ENCODE measurements at places on chromosomes 2 and 18.

- no peak for DNase-seq
These were observed 18.3 kb upstream of the GFPT1 start for GRCh38 chr2:69405306-69405705.

DNA sequence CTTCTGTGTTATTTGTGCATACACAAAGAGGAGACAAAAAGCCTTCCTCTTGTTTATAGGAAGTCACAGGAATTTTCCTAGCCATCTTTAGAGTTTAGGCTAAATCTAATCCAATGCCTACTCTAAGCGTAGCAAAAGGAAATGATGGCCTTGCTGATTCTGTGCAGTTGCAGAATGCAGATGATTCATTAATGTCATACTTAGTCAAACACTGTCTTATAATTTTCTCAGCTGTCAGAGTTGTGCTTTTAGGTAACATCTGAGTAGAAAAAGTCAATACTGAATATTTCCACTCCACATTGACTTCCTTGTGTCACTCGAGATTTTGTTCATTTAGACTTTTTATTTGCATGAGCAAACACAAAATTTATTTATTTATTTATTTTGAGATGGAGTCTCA is 157.9 kb upstream of the FOSL2 start:
- no peak for DNase-seq

DNA sequence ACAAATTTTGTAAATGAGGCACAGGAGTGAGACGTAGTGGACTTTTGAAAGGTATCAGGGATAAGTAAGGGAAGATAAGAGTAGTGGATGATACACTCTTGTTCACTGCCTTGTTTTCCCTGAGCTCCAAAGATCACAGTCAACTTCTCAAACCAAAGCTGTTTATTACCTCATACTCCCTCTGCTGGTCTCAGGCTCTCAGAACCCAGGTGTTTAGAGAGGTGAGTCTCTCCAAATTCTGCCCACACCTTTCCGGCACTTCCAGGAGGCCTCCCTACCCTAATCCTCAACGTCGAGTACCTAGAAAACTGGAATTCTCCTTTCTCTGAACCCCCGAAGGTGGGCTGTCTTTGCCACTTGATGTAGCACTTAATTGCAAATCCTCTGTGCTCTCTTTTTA is 621.1 kb downstream of the BCL11A start:
- DNase-seq = no peak

DNA sequence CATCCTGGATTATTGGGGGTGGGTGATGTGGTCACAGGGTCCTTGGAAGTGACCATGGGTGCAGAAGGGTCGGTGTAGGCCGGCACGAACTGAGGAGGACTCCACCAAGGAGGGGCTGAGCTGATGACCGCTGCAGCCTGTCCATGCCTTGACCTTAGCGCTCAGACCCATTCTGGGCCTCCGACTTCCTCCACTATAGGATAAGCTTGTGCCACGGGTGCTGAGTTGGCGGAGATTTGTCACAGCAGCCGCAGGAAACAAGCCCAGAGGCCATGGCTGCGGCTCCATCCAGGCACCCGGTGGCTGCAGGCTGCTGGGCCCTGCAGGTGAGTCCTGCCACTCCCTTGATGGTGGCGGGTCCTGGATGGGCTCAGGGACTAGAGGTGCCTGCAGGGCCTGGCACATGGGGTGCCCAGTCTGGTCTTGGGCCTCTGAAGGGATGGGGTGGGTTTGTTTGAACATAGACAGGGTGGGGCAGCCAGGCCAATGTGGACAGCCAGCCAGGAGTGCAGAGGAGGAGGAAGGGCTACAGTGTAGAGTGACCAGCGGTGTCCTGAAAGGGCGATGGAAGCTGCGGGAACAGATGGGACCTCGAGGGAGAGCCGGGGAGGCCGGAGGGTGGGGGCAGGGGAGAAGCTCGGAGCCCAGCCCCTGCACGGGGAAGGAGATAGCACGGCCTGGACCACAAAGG is 84.8 kb downstream of the SEPTIN10 start:
- DNase-seq = no peak

DNA sequence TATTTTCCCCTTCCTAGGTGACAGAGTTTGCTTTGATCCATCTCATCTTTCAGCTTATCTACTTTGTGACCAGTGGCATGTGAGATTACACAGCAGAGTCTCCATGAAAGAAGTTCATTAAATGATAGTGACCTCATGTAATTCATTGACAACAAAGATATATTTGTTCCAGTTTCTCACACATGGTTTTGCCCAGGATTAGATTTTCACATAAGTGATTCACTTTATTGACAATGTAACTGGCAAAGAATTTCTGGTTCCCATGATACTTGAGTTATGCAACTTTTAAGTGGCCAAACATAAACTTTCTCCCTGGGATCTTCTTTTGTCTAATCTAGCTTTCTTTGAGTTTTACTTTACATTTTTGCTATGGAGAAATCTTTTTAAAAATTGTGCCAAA is 50.0 kb downstream of the MC4R start:
- DNase-seq = no peak

DNA sequence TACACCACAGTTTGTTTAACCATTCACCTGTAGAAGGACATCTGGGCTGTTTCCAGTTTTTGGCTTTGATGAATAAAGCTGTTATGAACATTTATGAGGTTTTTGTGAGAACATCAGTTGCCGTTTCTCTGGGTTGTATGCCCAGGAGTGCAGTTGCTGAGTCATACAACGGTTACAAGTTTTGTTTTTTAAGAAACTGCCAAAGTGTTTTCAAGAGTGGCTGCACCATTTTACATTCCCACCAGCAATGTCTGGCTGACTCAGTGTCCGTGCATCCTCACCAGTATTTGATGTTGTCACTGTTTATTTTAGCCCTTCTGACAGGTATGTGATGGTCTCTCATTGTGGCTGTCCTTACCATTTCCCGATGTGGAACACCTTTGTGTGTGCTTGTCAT is 48.0 kb upstream of the GPR17 start:
- DNase-seq = no peak

- DNase-seq = no peak
These were observed 257.7 kb downstream of the ANAPC1 start for GRCh38 chr2:111626037-111626864.

DNA sequence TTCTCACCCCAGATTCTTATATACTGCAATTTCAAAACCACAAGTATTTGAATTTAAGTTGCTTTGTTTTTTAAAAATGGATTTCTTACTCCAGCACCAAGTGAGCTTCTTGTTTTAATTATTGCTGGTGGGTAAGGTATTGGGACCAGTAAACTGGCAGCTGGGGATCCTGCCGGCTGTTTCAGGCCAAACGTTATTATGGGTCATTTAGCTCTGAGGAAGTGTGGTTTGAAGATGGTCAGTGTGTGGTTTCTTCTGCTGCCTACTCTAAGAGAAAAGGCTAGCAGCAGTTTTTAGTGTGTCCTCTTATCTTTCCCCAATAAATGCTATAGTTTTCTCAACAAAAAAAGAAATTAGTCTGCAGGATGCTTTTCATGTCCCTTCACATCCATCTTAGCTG is 30.6 kb downstream of the CFAP221 start:
- no peak for DNase-seq

GRCh38 chr2:69720404-69720803 is 21.5 kb upstream of the ANXA4 start:
- no peak for DNase-seq

GRCh38 chr2:105749583-105750400 is 5.1 kb downstream of the NCK2 start:
- no peak for DNase-seq

- peak; percentile 82 for DNase-seq
These were observed at the start of gene GALNT3 for GRCh38 chr2:165793779-165794535. GALNT3 (minus strand) TSS chr2:165794247; CDS start chr2:165770700, 23,547 bp downstream.

GRCh38 chr18:51656249-51656648 is 458.8 kb upstream of the MEX3C start:
- no peak for DNase-seq

GRCh38 chr18:49061239-49061990 is 110.7 kb upstream of the SMAD7 start:
- no peak for DNase-seq

GRCh38 chr18:30684825-30685481 is 357.6 kb downstream of the DSC3 start:
- DNase-seq = no peak

- no peak for DNase-seq
These were observed 31.6 kb downstream of the KCNK3 start for GRCh38 chr2:26723991-26724750.

- no peak for DNase-seq
These were observed 60.7 kb downstream of the USP34 start for GRCh38 chr2:61410185-61410584.

- DNase-seq = no peak
These were observed 383.7 kb downstream of the XIRP2 start for GRCh38 chr2:167271932-167272331.

GRCh38 chr2:237723602-237724001 is 75.0 kb upstream of the RBM44 start:
- DNase-seq = no peak

- no peak for DNase-seq
These were observed 532.5 kb upstream of the SLC39A10 start for GRCh38 chr2:195124391-195125079.

- no peak for DNase-seq
These were observed 169.4 kb downstream of the SMAD7 start for GRCh38 chr18:48781163-48781987.

DNA sequence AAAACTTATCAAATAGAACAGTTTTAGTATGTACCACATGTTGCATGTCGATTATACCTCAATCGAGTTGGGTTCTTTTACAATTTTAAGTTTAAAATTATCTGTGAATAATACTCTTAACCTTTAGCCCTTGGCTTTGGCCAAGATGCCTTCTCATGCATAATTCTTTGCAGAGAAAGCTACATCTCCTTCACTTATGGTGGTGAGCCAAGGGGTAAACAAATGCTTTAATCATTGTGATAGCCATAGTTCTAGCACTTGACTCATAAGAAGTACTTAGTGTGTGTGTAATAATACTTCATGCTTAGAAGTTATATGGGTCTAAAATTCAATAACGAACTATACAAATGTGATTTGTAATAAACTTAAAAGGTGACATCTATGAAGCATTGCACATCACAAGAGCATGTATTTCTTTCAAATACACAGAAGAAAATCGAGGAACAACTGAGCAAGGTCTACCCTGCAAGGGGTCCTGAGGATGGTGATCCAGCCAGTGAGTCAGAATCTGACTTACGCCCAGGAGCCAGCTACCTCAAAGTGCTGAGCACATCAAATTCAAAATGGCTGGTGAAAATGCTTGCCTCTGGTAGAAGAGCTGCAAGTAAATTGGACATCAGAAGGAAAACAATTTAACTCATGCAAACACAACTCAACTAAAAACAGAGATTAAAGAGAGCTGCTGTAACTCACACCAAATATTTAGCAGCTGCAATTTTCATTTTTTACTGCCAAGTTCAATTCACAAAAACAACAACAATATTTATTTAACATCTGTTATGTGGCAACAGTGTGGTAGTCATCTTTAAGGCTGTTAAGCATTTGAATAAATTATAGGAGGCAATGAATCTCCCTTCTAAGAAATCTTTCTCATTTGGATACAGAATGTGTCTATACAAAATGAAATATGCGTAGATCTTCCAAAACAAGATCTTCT is 23.8 kb upstream of the TTC39C start:
- DNase-seq = no peak

DNA sequence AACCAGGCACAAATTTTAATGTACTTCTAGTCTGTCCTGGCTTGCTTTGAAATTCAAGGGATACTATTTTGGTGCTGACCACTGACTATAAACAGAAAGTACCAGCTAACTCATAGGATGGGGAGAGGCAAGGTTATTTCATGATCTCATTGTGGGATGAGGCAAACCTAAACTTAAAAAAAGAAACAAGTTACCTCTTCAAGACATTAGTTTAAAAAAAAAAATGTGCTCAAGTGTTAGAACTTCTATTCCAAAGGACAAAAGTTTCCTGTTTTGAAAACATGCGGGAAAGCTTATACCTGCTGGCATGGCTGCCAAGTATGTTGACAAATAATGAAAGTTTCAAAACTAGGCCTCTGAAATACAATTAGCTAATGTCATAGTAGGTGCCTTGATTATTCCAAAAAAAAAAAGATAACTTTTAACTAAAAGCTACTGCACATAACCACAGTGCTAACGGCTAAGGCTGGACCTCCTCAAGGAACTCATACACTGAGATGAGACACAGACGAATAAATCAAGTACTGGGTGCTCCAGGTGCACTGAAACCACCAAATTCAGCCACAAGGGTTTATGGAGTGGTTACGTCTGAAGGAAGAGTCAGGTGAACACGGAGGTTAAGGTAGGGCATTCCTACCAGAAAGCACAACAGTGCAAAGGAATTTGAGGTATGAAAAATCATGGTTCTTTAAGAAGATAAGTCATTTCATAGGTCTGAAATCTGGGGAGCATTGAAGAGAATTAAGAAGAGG is 38.1 kb downstream of the TMEM131 start:
- no peak for DNase-seq

DNA sequence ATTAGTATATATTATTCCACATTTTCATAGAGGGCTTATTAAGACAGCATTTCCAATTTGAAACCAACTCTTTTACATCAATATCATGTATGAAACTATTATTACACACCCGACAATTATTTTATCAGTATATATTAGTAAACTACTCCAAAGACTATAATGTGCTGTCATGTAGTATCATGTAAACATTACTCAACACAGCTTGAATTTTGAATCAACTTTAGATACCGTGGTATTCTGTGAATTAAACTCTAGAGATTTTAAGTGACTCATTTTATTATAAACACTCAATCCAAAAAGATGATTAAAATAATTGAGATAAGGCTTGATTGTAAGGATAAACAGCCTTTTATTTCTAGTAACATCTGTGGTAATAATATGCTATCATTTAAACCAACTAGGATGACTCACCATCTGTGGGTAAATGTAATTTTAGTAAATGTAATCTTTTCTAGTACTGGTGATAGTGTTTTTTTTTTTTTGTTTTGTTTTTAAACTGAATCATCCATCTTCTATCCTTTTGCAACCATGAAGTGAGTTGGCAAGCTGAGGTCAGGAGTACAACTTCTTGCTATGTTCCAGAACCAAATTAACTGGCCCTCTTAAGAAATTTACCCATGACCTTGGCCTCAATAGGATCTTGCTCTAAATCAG is 144.3 kb upstream of the SMAD7 start:
- no peak for DNase-seq

GRCh38 chr18:11785444-11786055 is 65.7 kb upstream of the CHMP1B start:
- no peak for DNase-seq

DNA sequence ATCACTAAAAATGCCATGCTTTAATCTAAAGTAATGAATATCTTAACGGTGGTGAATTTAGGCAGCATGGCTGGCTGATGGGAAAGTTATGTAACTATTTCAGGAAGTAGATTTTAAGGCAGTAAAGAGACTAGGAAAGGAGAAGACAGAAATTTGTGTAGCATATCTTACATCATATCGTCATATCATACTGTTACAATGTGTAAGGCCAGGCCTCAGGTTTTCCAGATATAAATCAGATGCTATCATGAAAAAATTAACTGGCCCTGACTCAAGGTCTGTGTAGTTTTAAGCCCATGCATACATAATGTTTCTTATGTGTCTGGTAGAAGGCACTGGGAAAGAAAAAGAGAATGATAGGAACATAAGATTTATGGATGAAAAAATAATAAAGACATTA is 8.9 kb upstream of the FAP start:
- no peak for DNase-seq

GRCh38 chr18:22253156-22253555 is 83.8 kb downstream of the GATA6 start:
- no peak for DNase-seq
